WERI-Rb-1 (cell line): ENCODE measurements at places on chromosomes 16 and 17.

DNA sequence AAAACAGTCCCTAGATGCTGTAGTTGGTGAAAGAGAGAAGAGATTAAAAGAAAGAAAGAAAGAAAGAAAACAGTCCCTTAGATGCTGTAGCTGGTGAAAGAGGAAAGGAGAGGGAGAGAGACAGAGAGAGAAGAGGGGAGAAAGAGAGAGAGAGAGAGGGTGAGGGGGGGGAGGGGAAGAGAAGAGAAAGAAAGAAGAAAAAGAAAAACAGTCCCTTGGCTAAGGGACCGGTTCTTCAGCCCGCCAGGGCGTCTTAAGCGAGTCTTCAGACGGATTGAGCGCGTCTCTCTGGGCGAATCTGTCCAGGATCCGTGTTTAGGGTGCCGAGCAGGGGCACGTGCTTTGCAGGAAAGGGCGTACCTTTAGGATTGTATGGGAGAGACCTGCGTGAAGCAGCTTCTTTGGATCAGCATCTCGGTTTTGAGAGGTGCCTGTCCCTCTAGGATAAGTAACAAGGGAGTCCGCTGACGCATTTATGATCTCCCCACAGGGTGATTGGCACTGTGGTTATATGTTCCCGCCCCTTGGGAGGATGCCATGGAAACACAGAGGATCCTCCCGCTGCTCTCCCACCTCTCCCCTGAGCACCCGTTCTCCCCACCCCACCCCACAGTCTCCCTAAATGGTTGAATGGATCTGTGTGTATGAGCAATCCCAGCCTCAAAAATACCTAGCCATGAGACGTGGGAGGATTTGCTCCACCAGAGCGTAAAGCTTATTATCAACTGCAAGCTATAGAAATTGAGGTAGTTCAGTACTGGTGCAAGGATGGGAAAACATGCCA lies 16.7 kb downstream of the GNGT2 start:
- DNase-seq = peak; percentile 91

DNA sequence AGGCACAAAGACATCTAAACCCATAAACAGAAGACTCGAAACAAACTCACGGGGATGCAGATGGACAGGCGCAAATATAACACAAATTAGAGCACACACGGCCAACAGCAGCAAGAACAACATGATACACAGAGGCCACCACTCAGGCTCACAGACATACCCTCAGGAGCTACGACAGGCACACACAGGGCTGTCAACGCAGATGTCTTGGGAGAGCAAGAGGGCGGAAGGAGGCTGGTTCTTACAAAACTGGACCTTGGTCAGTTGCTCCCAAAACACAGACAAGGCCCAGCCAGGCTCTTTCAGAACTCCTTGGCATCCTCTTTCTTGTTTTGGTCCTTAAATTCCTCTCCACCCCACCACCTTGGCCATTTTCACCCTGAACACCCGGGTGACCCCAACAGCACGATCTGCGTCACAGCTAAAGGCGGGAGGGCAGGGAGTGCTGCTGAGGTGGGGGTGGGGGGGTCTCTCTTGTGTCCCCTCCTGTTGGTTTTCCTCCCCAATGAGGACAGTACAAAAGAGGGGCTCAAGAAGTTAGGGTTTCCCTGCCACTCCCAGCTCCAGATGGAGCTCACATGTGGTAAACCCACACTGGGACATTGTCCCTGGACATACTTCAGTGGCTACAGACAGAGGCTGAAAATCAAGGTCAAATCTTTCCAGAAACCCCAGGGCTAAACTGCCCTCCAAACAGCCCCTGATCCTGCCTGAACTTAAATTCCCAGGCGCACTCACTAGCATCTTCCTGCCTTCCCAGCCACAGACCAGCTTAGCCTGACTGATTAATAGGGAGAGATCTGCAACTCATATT lies 221.3 kb downstream of the C16orf78 start:
- DNase-seq = no peak

DNA sequence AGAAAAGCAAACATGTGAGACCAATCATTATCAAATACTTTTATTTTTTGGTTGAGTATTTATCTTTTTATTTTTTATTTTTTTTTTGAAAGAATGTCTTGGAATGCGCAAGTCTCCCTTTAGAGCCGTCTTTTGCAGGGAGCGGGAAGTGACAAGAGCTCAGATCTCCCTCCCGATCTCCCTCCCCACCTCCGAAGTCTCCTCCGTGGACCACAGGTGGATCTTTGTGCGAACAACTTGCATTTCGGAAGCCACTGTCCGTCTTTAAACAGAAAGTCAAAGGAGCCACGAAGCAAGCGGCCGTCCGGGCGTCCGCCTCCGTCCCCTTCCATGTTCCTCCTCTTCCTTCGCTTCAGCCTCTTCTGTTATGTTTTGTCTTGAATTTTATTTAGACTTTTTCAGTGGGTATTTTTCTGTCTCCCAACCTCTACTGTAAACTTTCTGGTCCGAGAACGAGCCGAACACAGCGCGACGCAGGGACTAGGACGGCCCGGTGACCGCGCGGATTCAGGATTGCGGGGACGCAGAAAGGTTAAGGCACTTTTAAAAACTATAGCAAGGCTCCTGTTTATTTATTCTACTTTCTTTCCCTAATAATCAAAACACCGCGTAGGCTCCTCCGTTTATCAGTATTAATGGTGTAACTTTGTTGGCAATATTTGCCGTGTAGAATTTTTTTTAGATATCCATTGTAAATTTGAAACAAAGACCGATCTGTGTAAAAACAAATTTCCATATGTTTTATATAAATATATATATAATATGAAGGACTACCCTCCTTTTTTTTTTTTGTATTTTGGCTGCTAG lies 3.3 kb downstream of the FOXF1 start:
- DNase-seq = no peak

GRCh38 chr16:89407282-89407924 lies 83.0 kb downstream of the ANKRD11 start:
- no peak for DNase-seq

GRCh38 chr17:38898812-38899348 lies 26.5 kb upstream of the LASP1NB start:
- no peak for DNase-seq

DNA sequence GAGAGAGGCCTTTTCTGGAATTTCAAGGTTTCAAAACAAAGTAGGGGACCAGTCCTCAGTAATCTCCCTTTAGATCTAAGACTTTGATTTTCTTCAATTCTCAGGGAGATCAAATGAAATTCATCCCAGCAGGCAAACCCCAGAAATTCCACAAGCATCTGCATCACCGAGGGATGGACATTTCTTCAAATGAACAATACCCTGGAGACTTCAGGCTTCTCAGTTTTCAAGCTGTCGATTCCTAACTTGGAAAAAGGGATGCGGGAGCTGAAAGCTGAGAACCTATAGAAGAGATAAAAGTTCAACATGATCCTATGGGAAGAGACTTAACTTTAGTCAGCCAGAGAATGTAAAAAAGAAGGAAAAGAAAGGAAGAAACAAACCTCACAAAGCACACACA lies 296.9 kb upstream of the CDH5 start:
- no peak for DNase-seq

GRCh38 chr17:2213291-2213960 lies 90.2 kb downstream of the SMG6 start:
- DNase-seq = no peak

DNA sequence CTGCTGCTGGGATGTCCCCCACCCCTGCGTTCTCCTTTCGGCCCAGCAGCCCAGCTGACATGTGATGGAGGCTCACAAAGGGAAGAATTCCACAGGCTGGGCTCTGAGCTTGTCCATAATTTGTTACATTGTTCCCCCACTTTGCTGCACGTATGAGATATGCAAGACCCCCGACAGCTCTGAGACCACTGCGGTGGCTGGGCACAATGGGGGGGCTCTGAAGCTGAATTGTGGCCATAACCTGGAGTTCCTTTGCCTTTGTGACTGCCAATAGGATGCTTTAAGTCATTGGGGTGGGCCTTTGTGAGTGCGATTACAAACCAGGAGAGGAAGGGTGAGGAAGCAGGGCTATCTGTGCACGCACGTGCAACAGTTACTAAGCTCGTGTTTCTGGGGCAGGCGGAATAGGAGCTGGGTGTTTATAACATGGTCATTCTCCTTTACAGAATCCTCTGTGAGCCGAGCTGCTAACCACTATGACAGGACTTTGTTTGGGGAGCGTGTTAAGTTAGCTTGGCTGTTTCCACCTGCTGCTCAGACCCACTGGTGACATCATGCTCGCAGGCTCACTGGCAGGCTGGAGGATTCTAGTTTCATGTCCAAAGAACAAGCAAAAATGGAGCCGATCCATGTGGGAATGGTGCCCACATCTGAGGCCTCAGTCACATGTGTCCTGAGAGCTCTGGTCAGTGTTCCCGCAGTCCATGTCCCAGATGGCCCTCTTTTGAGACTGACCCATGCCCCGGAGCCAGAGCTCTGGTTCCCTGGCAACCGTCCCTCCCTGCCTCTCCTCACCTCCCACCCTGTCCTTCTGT lies 208.3 kb upstream of the SALL1 start:
- DNase-seq = no peak

- no peak for DNase-seq
Observed at GRCh38 chr16:85169333-85170065, 57.2 kb upstream of the CIBAR2 start.

GRCh38 chr17:9350080-9350479 lies 225.5 kb downstream of the STX8 start:
- no peak for DNase-seq

DNA sequence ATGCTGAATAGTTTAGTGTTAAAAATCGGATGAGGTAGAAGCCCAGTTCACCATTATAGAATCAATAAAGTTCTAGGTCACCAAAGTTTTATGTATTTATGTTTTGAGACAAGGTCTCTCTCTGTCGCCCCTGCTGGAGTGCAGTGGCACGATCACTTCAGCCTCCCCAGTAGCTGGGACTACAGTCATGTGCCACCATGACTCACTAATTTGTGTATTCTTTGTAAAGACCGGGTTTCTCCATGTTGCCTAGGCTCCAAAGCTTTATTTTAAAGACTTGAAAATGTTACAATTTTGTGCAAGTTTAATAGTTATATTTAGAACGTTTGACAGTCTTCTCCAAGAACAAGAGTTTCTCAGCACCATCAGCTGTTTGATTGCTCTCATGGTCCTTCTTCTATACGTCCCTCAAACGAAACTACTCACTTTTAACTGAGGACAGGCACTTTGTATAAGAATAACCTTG lies 32.1 kb downstream of the NDE1 start:
- DNase-seq = peak; percentile 14

DNA sequence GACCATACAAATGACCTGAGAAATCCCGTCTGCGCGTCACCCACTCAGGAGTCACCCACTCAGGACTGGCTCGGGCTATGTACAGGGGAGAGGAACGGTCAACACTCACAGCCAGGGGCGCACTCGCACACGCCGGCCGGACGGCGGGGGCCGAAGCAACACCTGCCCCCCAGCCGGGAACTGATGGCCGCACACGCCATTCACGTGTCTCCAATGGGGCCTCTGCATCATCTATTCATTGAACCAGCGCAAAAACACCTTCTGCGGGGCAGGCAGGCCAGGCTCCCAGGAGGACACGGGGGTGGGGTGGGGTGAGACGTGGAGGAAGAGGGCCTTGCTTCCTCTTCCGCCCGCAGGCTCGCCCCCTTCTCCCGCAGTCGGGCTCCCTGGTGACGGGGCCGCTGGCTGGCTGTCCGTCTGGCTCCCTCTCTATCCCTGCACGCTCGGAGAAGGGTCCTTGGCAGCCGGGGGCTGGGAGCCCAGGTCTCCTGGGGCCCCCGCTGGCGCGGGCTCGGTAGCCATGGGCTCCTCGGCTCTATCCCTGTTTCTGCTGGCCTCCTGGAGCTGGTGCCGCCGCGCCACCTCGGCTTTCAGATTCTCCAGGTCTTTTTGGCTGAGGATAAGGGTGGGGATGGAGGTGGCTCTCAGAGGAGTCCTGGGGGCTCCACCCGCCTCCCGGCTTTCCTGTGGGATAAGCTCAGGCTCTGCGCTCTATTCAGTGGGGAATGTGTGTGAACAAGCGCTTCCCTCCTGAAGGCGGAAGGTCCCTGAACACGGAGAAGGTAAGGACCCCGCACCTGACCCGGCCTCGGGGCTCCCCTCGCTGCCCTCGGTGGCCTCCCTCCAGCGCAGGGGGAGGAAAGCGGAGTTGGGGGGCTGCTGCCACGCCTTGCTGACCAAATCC lies 21.1 kb downstream of the CLUH start:
- DNase-seq = no peak

DNA sequence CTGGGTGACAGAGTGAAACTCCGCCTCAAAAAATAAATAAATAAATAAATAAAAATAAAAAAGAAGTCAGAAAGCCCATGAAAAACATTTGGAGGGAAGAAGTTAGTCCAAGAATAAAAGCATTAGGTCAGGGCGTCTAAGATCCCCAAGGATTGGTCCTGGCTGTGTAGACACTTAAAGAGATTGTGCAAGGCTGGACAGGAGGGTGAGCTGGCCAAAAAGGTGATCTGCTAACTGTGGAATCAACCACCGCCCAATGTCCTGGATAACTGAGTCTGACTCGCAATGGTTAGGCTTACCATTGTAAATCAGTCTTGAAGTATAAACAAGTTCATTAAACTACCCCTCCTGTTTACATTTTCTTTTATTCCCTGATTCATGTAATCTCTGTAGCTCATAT lies 8.8 kb upstream of the ABCA8 start:
- no peak for DNase-seq

DNA sequence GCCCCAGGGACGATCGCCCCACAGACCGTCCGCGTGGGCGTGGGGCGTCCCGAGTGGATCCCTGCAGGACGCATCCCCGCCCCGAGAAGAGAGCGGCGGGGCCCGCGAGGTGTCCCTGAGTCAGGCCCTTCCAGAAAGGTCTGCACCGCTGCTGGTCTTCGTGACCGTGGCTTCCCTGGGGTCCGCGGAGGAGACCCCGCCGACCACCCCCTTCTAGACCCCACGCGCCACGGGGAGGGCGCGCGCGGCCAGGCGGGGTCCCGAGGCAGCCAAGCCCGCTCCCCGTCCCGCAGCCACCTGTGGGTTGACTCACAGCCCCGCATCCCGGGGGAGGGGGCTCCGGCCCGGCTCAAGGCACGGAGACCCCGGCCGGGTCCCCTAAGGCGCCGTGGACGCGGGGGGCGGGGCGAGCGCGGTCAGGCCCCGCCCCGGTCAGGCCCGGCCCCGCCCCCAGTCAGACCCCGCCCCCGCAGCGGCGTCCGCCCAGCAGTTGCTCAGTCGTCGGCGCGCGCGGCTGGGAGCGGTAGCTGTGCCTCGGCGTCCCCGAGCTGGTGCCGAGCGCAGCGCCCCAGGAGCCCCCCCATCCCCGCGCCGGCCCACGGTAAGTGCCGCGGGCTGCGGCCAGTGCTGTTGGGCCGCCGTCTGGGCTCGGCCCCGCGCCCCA lies at the start of gene BAIAP3:
Gene BAIAP3, plus strand, starts transcription at position 497 of the 664 bp plus-strand sequence. CDS start 4,905 bp downstream, outside the sequence.
- DNase-seq = no peak

GRCh38 chr16:86700046-86700945 lies 121.9 kb downstream of the FOXL1 start:
- DNase-seq = no peak

DNA sequence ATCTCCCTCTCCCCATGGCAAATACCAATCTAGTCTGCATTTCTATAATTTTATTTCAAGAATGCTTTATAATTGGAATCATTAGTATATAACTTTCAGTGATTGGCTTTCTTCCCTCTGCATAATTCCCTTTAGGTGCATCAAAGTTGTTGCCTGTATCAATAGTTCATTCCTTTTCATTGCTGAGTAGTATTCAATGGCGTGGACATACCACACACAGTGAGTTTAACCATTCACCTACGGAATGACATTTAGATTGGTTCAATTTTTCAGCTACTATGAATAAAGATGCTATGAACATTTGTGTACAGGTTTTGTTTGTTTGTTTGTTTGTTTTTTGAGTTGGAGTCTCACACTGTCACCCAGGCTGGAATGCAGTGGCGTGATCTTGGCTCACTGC lies 9.7 kb downstream of the OTOA start:
- DNase-seq = no peak

- no peak for DNase-seq
Observed at GRCh38 chr17:65538675-65539529, 22.5 kb downstream of the AXIN2 start.
